Activated CD4-positive, alpha-beta T cell treated with anti-CD3 and anti-CD28 coated beads for 36 hours (primary cell): ENCODE measurements at places on chromosomes 6 and 20. TPM values are rescaled to one million over a fixed set of nuclear protein-coding genes. Genes with fewer than 3 reads are reported as not detected.
A peak's percentile ranks its signal among the peaks of the same experiment; 100 is the strongest.

GRCh38 chr6:135922174-135922573, 70.7 kb downstream of the PDE7B start:
- DNase-seq: no peak

- no peak for DNase-seq
Observed at GRCh38 chr20:62576815-62577489, 65.4 kb upstream of the SLCO4A1 start.

GRCh38 chr6:140462453-140463311, 1088.2 kb upstream of the CITED2 start:
- no peak for DNase-seq

DNA sequence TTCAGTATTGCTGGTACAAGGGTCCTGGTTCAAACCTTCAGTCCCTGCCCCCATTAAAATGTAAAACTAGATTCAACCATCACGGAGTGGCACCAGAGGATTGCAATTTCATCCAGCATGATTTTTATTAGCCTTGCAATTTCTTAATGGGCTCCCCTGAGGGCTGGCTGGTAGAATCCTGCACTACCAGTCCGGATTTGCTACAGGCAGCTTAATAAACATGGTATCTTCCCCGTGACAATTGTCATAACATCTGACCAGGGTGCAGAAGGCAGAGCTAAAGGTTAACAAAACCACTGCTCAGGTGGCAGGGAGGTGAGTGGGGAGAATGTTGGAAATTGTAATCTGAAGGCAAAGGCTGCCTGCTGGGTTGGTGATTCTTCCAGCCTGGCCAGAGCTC, 94.5 kb downstream of the PKHD1 start:
- no peak for DNase-seq

GRCh38 chr6:111013144-111013915, 31.5 kb downstream of the RPF2 start:
- DNase-seq: no peak

GRCh38 chr20:63498960-63499337, at the start of gene EEF1A2:
TSS of gene EEF1A2 (minus strand) at chr20:63499083. CDS start at chr20:63497763, 1,320 bp downstream.
- peak; percentile 50 for DNase-seq

DNA sequence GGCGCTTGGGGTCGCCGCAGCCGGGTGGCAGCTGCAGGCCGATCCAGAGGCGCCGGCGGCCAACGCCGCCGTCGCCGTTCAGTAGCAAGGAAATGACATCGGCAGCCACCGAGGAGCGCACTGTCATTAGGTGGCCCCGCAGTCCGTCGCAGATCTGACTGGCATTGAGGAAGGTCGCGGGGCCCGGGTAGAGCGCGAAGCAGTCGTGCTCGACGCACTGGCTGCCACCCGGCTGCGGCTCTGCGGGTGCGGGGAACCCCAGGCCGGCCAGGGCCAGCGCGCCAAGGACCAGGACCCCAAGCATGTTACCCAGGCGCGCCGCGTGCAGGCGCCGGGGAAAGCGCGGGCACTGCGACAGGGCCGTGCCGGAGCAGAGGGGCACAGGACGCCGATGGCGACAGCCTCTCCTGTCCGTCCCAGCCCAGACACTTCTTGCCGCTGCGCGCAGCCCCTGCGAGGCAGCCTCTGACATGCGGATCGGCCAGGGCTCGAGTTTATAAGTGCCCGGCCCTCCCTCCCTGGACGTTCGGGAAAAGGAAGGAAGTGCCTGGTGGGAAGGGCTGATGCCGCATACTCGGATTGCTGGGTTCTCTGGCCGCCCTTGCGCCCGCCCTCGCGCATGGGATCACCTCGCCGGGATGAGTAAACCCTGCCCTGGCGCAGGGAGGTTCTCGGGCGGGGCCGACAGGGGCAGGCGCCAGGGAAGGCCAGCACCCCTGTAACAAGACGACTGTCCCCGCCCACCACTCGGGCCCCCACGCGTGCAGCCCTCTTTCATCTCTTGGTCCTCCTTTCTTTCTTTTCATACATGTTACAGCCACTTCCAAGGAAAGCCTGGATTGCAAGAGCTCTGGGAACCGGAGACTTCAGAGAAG, at the start of gene THBD:
TSS of gene THBD (minus strand) at position 472 of the 875 bp plus-strand sequence. CDS start at position 304, 168 bp downstream.
- DNase-seq: peak; percentile 41

GRCh38 chr20:43432498-43432897, 25.2 kb upstream of the SRSF6 start:
- DNase-seq: no peak

DNA sequence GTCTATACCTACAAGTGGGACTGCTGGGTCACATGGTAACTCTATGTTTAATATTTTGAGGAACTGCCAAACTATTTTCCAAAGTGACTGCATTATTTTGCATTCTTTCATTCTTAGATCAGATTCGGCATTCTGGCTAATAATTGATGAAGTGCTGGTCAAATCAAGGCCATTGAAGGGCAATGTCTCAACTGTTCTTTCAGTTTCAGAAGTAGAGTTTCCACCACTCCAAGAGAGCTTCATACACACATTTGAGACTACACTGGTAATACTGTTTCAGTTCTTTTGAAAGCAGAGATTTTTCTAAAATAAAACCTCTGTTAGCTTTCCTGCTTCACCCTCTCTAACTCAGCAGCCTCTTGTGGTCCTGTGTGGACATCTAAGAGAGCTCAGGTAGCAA, 154.5 kb downstream of the CFAP61 start:
- DNase-seq: no peak

- no peak for DNase-seq
Observed at GRCh38 chr6:157215717-157216116, 107.6 kb downstream of the TMEM242 start.

GRCh38 chr6:47043286-47043685, 1.2 kb upstream of the ADGRF1 start:
- no peak for DNase-seq

OR10C1 gene
- total RNA-seq: not detected

MRPS18B gene
- total RNA-seq: 111 TPM

C6orf58 gene
- not detected for total RNA-seq

NUS1 gene
- total RNA-seq: 34.0 TPM

TENT5A gene
- total RNA-seq: 0.51 TPM

BAG2 gene
- total RNA-seq: 8.2 TPM
